ENCODE measurements at places on chromosomes 5 and 9.

GRCh38 chr5:132080595-132080994 is 7.0 kb downstream of the CSF2 start:
- no peak for DNase-seq

- no peak for DNase-seq
Observed at GRCh38 chr5:135025730-135026644, 8.0 kb downstream of the PITX1 start.

DNA sequence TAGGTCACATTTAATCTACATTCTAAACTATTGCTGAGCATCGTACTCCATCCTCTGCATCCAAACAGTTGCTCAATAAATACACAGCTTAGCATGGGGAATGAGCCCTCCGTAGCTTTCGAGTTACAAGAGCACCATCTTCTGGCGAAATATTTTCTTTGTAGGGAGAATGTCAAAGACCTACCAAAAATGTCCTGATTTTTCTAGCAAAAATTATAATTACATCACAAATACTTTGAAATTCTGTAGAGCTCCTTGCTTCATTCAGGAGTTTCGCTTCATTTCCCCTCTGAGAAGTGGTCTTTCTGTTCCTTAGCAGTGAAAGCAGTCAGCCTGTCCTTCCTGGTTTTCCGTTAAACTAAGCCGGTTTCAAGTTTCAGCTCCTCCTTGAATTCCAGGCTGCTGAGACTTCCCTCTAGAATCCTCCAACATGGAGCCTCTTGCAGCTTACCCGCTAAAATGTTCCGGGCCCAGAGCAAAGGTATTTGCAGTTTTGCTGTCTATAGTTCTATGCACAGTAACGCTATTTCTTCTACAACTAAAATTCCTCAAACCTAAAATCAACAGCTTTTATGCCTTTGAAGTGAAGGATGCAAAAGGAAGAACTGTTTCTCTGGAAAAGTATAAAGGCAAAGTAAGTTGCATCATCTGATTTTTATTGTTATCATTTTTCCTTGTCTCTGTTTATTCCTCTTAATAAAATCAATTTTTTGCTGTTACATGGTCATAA is at the start of gene GPX8:
Gene GPX8, plus strand, starts transcription at position 409 of the 730 bp plus-strand sequence. Its CDS starts 22 bp downstream, at position 431.
- peak; percentile 51 for DNase-seq

DNA sequence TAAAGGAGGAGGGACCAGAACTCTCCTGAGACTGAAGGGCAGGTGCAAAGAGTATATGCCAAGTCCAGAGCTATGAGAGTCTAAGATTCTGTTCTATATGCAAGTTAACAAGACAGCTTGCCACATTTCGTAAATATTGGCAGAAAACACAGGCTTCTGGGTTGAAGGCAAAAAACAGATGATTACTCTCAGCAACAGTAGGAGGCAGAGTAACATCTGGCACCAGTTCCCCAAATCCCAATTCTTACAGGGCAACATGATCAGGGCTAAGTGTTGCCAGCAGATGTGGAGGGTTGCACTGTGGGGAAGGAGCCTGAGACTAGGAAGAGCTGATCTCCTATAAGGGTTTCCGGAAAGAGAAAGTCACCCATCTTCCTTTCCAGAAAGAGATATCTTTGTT is 179.4 kb downstream of the PJA2 start:
- no peak for DNase-seq

GRCh38 chr5:122959740-122960445 is 76.6 kb downstream of the PPIC start:
- DNase-seq, result no peak

GRCh38 chr5:119071561-119071995 is 691 bp downstream of the DMXL1 start:
- no peak for DNase-seq

DNA sequence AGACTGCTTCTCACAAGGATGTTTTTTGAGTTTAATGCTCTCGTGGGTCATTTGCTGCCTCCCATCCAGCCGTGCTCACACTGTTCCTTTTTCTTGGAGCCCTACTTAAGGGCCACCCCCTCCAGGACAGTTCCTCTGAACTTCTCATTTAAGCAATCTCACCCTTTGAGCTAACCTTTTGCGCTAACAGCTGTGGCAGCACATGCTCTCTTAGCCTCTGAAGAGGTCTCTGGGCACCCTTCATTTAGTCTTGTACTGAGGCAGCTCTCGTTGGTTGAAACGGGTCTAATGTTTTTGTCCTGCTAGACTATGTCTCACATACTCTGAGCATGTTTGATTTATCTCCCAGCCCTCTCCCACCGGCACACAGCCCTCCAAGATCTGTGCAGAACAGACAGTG is 11.8 kb downstream of the ALDH1B1 start:
- no peak for DNase-seq

- DNase-seq, result no peak
Observed at GRCh38 chr5:73196201-73196600, 23.2 kb downstream of the TMEM174 start.

- no peak for DNase-seq
Observed at GRCh38 chr5:154587123-154588026, 109.3 kb upstream of the HAND1 start.

DNA sequence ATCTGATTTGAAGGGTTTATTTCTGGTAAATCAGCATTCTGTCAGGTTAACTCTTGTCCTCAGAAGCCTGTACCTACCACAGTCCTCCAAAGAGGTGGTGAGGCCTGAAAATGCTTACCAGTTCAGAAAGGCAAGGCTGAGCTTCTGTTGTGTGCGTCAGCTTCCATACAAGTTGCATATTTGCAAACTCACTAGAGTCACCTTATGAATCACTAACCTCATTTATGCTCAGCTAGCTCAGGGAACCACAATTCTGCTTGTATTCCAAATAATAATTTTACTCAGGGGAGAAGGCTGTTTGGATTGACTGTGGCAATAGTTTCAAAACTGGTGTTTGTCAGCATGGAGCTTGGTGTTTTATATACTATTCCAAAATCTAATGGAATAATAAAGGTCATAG is 355.1 kb upstream of the RFX3 start:
- DNase-seq, result no peak

DNA sequence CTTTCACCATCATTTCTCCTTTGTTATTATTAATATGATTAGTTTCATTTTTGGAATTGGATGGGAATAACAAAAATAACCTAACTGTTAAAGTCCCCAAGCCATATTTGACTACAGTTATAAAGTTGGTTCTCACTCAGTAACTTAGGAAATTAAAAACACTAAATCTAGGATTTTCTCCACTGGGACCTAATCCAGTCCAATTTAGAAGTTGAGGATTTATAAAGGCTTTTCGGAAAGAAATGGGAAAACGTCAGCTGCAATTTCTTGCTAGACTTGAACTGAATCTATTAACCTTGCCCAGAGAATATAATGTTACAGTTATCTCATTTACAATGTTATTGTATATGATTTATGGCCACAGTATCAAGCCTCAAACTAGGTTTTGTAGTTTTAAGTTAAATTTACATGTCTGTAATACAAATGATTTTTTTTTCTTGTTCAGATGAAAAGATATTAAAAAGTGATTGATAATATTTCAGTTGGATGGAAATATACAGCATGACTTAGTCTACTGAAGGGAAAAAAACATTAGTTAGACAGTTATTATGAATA is 524.3 kb upstream of the GRAMD2B start:
- DNase-seq, result no peak

GRCh38 chr9:137685741-137686420 is 67.1 kb downstream of the EHMT1 start:
- no peak for DNase-seq

DNA sequence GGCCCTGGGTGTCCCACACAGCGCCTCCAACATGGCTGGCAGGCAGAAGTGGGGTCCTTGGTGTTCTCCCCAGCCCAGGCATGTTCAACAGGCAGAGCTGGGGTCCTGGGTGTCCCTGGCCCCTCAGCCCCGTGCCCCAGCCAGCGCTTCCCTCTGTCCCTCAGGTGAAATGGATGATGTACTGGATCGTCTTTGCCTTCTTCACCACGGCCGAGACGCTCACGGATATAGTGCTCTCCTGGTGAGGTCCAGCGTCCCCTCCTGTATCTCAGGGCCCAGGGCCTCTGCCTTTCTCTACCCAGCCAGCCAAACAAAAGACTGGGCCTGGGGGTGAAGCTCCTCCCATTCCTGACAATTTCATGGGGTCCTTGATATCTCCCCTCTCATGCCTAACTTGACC is 2.4 kb downstream of the REEP2 start:
- no peak for DNase-seq

DNA sequence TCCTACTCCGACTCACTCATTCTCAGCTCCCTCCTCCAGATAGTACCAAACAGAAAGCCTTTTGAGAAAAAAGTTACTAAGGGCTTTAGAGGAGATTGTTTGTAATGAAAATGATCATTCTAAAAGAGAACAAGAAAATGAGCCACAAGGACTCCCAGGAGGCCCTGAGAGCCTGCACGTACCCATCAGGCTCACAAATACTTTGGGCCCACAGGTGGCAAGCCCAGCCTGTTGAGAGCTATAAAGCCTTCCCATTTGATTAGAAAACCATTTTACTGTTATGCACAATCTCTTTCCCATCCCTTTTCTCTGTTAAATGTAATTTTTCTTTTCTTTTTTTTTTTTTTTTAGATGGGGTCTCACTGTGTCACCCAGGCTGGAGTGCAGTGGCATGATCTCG is 136.1 kb downstream of the LHFPL2 start:
- DNase-seq, result no peak

DNA sequence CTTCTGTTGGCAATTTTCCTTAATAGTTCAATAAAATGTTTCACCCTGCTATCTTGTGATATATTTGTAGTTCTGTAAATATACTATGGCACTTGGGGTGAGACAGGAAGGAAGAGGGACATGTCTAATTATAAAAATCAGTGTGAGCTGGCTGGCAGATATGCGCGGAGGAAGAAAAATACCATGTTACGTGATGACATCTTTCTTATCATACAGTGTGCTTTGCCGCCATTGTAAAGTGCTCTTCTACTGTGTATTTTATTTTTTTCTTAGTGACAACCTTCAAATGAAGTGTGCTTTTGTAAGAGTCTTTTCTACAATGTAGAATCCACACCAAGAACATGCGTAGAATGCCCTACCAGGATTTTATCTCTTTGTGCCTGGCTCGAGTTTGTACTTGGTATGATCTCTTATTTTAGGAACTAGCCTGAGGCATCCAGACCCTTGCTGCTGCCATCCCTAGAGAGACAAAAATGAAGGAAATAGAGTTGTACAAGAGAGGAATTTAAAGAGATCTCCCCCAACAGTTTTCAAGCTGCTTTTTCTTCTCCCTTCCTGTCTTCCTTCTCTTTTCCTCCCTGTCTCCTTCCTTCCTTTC is 46.7 kb upstream of the RIOK2 start:
- no peak for DNase-seq

DNA sequence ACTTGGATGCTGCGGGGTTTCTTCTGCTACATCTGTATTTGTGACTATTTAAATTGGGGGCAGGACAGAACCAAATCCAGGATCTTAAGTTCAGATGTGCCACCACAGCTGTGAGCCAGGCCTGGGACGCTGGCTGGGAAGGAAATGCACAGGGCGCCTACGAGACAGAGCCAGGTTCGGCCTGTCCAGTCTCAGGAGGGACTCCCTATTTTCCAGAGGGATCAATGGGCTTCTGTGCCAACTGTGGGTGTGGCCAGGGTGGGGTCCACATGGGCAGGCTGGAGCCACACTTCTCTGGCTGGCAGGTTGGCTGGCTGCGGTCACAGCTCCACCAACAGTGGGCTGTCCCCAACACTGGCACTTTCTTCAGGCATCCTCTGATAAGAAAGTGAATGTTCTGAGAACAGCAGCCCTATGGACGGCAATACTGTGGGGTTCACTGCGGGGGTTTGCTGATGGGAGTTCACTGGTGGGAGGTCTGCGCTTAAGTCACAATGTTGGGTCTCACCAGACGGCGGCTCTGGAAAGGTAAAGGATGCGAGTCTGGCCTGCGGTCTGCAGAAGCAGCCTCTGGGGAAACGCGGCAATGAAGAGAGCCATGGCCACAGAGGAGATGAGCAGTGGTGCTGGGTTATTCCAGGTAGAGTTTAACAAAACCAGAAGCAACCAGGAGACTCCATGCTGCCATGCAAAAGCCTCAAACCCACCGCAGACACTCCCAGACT is 78.1 kb downstream of the DAP start:
- no peak for DNase-seq

GRCh38 chr9:16064771-16065170 is 511.9 kb downstream of the CCDC171 start:
- DNase-seq, result no peak

GRCh38 chr5:132408965-132409364 is 39.5 kb downstream of the SLC22A5 start:
- no peak for DNase-seq

DNA sequence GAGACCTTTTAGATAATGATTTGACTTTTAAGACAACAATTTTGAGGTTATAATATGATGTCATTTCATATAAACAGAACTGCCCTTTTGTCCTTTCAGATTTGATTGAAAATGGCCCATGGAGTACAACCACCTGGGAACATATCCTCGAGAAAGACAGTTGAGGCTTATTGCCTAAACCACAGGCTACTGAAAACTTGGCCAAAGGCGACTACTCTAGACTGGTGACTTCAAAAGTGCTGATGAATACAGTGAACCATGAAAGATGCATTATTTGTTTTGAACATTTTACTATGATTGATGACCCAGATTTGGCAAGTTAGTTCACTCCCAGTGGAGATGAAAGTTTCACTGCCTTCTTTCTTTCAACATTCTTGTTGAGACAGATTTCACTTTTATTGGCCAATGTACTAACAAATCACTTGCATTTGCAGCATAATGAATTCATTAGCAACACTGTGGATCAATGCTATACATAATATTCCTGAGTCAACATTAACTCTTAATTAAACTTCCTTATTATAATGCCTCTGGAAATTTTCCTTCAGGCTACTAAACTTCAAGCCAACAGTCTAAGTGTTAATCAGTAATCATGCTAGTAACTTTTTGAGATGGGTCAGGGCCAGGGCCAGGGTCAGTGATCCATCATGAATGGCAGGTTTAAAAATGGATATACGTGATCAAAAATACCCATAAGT is 480.3 kb downstream of the RAB3C start:
- DNase-seq, result no peak

GRCh38 chr5:30539004-30539634 is 654.4 kb upstream of the CDH6 start:
- no peak for DNase-seq

DNA sequence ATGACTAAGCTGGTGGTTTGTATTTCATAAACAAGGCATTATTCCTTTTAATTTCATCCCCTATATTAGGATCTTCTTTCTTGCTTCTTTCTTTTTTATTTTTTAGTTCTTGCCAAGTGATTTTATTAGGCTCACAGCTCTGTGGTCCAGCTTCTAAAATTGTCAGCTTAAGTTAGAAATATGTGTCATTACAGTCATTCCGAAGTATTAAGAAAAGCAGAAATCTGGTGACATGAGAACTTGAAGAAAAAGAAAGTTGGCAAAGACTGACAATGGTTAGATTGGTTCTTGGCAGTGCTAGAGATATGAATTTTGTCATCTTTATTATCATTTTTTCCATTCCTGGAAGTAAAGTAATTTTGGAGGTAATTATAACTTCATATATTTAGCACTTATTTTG is 166.5 kb upstream of the PRR16 start:
- DNase-seq, result no peak

- DNase-seq, result no peak
Observed at GRCh38 chr5:149200355-149200754, 59.1 kb downstream of the ABLIM3 start.

- DNase-seq, result no peak
Observed at GRCh38 chr9:79660615-79661014, 88.8 kb downstream of the TLE4 start.

GRCh38 chr9:14155237-14155636 is 158.7 kb downstream of the NFIB start:
- DNase-seq, result no peak

GRCh38 chr5:127416906-127417305 is 100.5 kb upstream of the PRRC1 start:
- DNase-seq, result no peak

Data from CD4-positive, alpha-beta memory T cell (primary cell).